ENCODE measurements at places on chromosomes 5 and 9. TPM values are rescaled to one million over a fixed set of nuclear protein-coding genes. Genes with fewer than 3 reads are reported as not detected.

DNA sequence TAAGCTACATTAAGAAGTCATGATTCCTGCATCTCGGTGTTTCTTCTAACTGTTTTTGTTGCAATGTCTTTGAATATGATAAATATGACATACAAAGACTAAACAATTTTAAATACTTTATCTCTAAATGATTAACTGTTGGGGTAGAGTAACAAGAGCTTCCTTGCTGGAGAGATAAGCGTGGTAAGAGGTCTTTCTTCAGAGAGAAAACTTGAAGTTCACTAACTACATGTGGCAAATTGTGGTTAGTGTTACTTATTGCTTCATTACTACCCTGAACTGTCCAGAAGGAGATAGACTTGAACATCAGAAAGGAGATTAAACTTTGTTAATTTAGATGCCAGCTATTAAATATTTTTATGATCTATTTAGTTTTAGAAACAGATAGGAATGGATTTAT is 7.0 kb upstream of the ARSB start:
- no peak for DNase-seq

- DNase-seq, result no peak
Measured at GRCh38 chr9:14061936-14062585, 251.9 kb downstream of the NFIB start.

Gene FKBP15
- total RNA-seq, result 14.9 TPM

Gene PAEP
- not detected for total RNA-seq

Gene GTF3C4
- 39.6 TPM for total RNA-seq

- DNase-seq, result no peak
Measured at GRCh38 chr9:133205996-133206931, 2.8 kb downstream of the OBP2B start.

GRCh38 chr5:154977409-154977808 is 36.1 kb upstream of the KIF4B start:
- DNase-seq, result no peak

DNA sequence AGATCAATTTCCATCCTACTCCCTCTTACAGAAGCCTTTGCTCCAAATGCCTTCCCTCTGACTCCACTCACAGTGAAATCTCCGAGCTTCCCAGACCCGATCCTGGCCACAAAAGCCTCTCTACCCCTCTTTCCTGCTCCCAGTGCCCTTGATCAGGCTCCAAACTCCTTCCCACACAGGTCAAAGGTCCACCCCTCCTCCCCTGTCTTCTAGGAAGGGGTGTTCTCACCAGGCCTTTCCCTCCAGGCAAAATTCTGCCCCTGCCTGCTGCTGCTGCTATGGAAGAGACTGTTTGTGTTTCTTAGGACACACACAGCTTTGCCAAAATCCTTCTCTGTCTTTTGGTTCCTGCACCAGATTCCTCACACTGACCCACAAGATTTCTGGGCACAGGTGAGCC is 85.8 kb upstream of the ALDH1A1 start:
- DNase-seq, result peak; percentile 14

Gene CAMK2A
- total RNA-seq, result not detected

- no peak for DNase-seq
Measured at GRCh38 chr9:26057050-26057449, 378.8 kb upstream of the TUSC1 start.

GRCh38 chr9:108851138-108851537 is 4.6 kb downstream of the ACTL7B start:
- no peak for DNase-seq

GRCh38 chr5:153658606-153659005 is 168.1 kb downstream of the GRIA1 start:
- peak; percentile 31 for DNase-seq

DNA sequence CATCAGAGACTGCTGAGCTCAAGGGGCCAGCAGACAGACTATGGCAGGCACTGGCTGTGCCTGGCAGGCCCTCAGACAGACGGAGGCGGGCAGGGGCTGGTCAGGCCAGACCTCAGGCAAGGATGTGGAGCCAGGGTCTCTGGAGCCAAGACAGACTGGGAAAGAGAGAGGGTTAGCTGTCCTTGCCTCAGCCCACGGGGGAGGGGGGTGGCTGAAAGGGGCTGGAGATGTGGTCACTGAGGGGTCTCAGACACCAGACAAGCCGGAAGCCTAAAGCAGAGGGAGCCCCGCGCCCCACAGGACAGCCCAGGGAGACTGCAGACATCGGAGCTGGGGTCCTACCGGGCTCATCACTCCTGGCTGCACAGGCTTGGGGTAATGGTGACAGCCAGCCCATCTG is 141.2 kb upstream of the FOXD4L5 start:
- DNase-seq, result no peak

DNA sequence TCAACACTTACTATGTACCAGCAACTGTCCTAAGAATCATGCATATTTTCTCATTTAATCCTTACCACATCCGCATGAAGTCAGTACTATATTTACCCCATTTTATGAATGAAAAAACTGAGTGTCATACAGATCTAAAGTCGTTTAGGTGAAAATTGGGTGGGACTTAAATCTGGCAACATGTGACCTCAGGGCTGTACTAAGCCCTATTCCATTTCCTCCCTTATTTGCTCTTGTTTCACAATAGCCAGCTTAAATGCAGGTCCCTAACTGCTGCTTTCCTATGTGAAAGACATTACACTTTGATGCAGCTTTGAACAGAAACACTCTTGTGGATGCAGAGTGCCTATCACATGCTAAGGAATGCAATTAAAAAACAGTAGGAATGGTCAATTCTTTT is 2.5 kb upstream of the RAB14 start:
- no peak for DNase-seq

Gene CDKN2B-AS1
- not detected for total RNA-seq

DNA sequence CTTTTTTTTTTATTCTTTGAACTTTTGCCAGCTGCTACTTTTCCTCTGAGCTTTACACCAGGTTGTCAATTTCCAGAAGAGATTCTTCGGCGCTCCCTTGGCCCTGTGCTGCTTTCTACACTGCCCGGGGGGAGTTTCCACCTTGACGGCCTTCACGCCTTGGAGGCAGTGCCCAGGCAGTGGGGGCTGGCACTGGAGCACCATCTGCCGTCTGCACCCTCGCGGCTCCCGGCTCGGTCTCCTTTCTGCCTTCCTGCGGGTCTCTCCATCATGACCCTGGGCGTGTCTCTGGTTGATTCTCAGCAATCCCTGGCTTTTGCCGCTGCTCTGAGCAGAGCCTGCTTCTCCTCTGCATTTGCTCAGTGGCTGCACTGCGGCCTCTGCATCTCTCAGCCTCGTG is 2.9 kb downstream of the SLC6A18 start:
- DNase-seq, result no peak

Gene YTHDC2
- total RNA-seq, result 33.9 TPM

Gene ADGRD2
- total RNA-seq, result 0.45 TPM

- no peak for DNase-seq
Measured at GRCh38 chr9:2771661-2772060, 54.4 kb downstream of the KCNV2 start.

DNA sequence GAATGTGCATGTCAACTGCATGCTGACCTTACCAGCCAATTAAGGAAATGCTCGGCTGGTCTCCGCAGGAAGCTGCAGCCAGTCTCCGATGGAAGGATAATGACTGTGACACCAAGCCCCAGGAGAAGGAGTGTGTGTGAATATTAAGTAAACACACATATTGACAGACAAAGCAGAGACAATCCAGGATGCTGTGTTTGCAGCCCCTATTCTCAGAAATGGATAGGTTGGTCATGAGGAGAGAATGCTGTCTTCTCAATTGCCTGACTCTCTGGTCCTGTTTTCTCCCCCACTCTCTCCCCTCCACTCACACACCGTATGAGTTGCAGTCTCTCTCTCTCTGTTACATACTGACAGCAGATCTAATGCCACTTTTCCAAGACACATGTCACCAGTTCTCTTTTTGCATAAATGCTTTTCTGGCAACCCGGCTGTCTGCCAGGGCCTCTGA is 85.7 kb downstream of the EPB41L4A start:
- DNase-seq, result no peak

Gene IL3
- not detected for total RNA-seq

DNA sequence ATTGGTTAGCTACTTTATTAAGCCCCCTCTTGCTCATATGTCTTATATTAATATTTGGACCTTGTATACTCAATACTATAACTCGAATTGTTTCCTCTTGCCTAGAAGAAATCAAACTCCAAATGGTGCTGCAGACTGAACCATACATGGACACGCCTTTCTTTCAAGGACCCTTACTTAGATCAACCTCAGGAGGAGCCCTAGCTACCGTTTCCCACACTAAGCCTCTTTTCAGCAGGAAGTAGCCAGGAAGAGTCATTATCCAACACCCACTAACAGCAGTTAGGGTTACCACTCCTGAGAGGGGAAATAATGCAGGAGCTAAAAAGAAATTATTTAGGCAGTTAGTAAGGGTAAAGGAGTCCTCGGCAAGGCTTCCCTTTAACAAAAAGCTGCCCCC is 243.8 kb upstream of the PUM3 start:
- DNase-seq, result peak; percentile 38

DNA sequence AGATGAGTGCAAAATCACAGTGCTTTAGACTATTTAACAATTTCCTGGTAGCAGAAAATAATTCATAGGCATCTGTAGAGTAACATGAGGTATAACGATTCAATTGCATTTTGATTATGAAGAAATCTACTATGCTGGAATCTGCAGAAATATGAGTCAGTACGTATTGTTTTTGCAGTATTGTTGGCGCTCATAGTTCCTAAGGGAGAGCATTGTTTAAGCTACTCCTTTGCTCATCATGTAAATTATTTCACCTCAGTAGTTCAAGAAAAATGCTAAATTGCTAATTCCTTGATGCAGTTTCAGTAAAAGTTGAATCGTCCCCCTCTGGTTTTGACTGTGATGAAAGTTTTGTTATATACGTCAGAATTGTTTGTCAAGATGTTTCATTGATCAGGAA is 458.4 kb downstream of the HINT1 start:
- no peak for DNase-seq

GRCh38 chr9:133635098-133635497 is 1.1 kb upstream of the DBH start:
- no peak for DNase-seq

GRCh38 chr5:115298811-115299210 is 2.4 kb upstream of the CCDC112 start:
- no peak for DNase-seq

Gene ENHO
- 9.2 TPM for total RNA-seq

DNA sequence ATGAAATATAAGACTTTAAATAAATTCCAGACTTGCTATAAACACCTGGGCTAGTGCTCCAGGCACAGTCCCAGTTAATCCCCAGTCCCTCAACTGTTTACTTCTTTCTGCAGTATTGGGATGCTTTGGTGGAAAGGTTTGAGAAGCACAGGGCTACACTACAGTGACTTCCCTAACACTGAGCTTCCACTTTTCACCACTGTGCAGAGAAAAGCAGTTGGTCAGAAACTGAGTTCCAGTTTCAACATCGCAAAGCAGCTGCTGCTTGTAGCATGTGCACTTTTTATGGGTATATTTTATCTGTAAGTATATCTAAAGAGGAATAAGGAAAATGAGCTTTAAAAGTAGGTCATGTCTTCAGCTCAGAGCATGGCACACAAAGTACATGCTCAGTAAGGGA is 339.7 kb downstream of the NTRK2 start:
- DNase-seq, result no peak

DNA sequence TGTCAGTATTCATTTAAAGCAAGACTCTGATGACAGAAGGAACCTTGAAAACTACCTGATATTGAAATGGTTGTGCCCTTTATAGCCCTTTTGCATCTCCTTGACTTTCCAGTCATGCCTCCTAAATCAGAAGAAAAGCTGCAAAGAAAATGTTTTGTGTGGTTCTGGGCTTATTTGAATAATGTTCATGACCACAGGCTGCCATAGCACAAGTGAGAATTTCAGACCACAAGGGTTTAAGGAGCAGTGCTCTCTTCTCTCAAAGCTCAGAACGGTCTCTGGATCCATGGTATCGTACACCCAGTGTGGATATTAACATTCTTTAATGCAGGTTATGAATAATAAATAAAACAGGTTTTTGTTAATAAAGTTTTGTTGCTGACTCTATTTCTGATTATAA is 54.2 kb downstream of the GPR107 start:
- DNase-seq, result no peak

DNA sequence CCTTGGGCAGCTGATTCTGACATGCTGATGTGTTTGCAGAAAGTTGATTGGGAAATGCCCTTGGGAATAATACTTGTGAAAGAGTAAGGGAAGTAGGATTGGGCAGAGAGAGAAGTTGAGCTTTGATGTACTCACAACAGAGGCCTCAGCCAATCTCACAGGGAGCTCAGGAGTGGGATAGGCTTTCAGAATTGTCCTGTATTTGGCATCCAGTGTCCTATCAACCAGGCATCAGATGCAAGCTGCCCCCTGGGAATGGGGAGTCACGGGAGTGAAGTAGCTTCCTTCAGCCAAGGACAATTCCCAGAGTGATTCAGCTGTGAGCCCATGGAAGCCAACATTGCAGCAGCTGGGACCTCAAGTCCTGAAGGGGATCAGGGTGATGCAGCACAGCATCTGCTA is 39.6 kb downstream of the DMAC1 start:
- DNase-seq, result no peak

Gene ANXA1
- 4.9 TPM for total RNA-seq

GRCh38 chr5:39284552-39284951 is 65.2 kb upstream of the FYB1 start:
- no peak for DNase-seq

DNA sequence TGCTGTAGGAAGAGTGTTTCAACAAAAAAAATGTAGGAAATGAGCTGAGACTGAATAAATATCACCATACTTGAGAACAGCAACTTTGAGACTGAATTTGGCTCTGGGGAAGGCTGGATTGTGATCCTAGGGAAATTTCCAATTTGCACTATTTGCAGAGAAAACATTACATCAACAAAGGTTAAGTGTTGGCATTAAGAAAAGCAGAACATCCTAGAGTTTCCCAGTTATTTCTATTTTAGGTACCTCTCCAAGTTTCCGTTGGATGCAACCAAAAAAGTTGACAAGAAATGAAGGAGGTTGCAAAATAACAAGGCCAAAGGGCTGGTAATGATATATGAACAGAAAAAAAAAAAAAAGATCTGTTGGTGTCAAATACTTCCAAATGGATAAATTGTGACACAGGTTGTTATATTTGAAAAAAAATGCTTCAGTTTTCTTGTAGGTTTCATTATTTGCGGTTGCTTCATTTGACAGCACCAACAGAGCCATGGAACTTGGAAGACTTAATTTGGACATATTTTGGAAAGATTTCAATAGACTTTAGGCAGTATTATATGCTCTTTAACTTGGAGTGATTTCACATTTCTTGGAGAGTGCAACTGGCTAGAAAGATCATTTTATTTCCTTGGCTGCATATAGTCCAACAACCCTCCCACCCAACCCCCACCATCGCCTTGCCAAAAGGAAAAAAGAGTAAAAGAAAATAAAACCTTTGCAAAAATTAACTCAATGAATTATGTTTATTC is 230.8 kb downstream of the ZNF608 start:
- DNase-seq, result no peak

GRCh38 chr9:75418518-75418917 is 330.2 kb downstream of the OSTF1 start:
- no peak for DNase-seq

All from GM23338 (cell line).